ENCODE measurements at places on chromosomes 7 and 10.

DNA sequence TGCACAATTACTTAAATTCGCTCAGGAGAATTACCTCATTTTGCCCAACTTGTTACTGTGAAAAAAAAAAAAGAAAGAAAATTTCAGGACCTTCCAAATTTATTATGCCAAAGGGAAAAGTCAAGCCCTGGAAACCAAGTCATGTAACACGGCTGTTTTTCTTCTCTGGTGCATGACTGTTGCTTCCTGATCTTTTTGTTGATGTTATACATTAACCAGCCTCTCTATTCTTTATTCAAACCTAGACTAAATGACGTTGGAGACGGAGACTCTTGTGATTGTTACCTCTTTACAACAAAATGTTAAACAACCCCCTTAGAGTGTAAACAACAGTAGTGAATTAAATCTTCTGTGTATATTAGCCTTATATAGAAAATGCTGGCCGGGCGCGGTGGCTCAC, 16.1 kb upstream of the ZC3HAV1 start:
- no peak for DNase-seq

DNA sequence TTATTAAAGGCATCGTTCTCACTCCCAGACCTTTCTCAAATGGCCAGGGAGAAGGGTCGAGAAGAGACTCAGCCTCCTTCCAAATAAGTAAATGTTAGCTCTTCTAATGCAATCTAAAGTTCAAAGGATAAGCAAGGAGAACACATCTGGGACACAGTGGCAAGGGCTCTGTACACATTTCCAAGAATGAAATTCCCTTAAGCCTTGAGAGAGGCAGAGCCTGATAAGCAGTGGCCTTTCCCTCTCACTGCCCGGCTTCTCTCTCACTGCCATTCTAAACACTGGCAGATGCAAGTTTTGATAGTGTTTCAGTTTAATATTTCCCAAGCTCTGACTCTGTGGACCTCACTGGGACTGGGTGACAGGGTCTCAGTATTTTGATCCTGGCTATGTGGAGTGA, 35.1 kb upstream of the EXOC4 start:
- no peak for DNase-seq

DNA sequence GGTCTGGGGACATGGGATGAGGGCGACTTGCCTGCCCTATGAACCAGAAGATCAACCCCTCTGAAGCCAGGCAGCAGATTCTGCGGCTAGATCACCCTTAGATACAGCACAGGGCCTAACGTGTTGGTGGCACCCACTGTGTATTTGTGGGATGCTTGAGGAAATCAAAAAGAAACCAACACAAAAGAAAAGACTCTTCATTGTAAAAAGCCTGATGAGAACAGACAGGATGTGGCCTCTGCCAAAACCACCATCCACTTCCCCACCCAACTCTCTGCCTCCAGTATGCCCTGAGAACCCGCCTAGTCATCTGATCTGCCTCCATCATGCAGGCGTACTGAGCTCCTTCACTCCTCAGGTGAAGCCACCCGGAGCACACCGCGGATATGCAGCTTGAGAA, 97.2 kb upstream of the INSYN2A start:
- peak; percentile 87 for DNase-seq

DNA sequence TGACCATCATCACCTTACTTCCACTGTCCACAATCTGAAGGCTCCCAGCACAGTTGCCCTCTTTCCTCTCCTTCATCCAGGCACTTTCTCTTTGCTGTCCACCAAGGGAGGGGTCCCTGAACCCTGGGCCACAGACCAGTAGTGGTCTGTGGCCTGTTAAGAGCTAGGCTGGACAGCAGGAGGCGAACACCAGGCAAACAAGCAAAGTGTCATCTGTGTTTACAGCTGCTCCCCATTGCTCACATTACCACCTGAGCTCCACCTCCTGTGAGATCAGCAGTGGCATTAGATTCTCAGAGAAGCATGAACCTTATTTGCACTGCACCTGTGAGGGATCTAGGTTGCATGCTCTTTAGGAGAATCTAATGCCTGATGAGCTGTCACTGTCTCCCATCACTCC, 27.7 kb downstream of the FZD1 start:
- DNase-seq: no peak

DNA sequence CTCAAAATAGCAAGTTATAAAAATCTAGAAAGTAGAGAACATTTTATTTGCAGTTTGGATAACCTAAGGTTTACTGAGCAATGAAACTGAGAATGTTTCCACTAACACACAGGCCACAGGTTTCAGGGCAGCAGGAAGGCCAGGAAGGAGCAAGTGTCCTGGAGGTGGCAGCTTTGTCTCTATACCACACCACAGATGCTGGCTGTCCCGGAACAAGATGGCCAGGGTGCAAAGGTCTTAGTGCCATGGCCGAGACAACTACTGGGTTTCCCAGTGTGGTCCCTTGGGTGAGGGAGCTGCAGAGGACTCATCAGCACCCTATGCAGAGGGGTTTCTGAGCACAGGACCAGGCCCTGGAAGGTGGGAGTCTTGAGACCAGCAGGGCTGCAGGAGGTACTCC, 92.0 kb downstream of the CTBP2 start:
- DNase-seq: no peak

DNA sequence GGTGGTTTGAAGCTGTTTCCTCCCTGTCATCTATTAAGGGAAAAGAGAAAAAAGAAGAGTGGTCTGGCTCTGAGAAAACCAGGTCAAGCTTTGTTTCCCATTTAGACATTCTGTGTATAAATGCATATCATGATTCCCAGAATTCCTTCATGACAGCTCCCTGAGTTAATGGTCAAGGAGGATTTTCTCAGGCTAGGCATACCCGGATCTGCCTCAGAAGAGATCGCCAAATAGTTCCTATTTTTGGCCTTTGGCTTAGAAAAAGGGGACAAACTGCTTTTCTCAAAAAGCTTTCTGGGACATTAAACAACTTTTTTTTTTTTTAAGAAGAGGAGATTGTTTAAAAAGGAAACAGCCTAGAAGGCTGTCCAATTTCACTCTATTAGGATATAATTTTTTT, 53.5 kb upstream of the PIP4K2A start:
- no peak for DNase-seq

GRCh38 chr7:95859429-95859828, 87.1 kb downstream of the DYNC1I1 start:
- DNase-seq: no peak

DNA sequence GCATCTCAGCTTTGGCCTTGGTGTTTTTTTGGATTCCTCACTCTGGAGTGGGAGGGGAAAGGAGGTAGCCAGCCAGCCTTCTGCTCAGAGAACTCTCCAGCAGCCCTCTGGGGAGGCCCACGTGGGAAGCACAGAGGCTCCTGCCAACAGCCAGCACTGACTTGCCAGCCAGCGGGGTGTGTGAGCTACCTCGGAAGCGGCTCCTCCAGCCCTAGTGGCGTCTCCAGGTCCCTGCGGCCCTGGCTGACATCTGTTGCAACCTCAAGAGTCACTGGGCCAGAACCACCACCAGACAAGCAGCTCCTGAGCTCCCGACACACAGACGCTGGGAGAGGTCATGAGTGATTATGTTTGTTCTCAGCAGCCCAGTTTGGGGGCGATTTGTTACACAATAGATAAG, 180.2 kb upstream of the FZD8 start:
- no peak for DNase-seq

GRCh38 chr10:56317603-56318002, 43.5 kb downstream of the ZWINT start:
- DNase-seq: no peak

DNA sequence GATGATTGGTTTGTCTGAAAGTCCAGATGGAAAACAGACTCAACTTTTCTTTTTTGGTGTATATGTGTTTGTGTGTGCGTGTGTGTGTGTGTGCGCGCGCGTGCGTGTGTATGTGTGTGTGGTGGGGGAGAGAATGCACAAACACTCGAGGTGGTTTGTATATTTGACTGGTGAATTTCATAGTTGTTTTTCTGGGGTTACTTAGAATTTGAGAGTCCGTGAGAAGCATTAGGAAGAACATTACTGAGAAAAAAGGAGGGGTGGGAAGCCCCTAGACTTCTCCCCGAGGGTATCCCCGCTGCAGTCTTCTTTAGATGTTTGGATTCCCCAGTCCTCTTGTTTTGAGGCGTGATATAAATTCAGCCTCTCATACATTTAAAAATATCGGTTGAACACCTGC, 6.0 kb downstream of the CAMK1D start:
- DNase-seq: no peak

GRCh38 chr7:2629746-2630681, 1.8 kb upstream of the TTYH3 start:
- DNase-seq: no peak

- no peak for DNase-seq
Observed at GRCh38 chr10:29039677-29040189, 249.1 kb upstream of the LYZL1 start.

DNA sequence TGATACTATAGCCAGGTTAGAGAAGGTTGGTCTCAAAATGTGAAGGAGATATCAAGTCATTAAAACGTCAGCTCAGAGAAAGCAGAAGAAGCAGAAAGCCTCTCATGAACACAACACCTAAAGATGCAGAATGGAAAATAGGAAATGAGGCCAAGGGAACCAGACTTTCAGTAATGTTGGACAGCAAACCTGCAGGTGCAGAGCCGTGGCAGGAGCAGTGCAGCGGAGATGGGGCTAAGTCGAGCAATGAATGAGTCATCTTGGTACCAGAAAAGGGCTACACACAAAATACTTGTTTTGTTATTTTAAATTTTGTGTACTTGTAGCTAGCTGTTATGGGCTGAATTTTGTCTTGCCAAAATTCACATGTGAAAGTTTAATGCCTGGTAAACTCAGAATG, 479.6 kb upstream of the POM121L12 start:
- no peak for DNase-seq

DNA sequence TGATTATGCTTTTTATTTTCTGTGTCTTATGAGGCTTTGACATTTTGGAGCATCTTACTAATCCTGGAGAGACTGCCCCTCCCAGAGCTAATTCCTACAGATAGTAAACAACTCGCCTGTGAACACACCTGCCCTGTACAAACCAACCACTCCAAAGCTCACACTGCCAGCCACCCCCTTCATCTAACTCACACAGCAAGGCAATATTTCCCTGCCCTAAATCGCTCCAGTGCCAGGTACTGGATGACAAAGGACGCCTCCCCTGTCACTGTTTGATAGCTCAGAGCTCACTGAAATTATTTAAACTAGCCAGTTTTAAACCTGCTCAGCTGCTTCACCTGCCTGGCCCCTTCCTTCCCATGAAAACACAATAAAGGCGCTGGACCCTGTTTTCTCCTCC, 535.1 kb upstream of the CELF2 start:
- no peak for DNase-seq

DNA sequence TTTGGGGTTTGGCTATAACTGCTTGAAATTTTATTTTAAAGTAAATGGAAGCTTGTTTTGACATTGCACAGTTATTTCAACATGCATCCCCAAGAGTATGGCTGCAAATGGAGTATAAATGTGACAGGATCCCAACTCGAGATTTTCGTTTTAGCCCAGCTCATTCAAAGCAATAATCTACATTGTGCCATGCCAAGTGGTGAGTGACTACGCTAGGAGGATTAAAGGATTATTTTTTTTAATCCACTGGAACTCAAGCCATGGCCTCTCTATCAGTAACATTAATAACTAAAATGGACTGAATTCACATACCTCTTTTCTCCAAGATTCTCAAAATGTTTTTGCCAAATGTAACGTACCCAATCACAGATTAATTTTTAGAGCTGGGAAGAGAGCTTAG, 60.6 kb upstream of the AUTS2 start:
- DNase-seq: no peak

DNA sequence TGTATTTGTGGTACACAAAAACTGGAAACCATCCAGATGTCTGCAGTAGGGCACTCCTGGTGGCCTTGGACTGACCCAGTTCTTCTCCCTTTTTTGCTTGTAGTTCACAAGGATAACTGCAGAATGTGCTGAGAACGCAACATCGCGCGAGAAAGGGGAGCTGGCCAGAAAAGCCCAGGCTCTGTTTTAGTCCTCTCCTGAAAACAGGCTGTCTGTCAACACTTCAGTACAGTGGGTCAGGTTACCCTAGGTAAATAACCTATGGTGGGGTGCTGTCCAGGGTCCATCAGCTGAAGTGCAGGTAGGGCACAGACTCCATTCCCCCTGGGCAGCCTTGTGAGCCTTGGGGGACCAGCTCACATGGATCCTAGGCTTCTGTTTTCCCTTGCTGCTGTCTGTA, 495.8 kb downstream of the MDFIC start:
- no peak for DNase-seq

- DNase-seq: no peak
Observed at GRCh38 chr7:44629829-44630522, 23.5 kb downstream of the OGDH start.

DNA sequence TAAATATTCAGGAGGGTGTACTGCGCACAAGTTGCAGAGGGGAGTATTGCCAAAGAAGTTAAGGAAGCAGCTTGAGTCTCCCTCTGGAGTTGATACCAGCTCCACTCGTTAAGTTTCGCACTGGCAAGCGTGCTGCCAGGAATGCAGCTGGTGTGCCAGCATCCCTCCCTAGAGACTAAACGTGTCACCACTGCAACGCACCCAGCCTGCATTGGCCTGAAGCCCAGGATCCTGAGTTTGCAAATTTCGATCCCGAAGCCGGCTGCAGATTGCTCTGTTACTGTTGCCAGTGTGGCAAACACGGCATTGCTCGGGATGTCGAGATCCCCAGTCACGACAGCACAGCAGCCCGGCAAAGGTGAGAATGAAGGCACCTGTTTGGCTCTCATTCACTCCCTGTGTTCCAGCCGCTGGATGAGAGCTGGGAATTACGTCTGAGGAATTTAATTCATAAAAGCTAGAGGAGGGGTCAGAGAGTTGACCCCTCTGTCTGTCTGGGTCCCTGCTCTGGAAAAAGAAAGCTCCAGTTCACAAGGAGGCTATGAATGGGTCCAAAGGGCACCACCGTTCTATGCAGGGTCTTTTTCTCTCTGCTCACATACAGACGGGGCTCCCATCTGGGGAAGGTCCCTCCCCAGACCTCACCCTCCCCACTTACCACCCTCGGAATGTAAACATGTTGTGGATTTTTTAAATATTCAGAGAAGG, 61.0 kb downstream of the NRP1 start:
- DNase-seq: no peak

DNA sequence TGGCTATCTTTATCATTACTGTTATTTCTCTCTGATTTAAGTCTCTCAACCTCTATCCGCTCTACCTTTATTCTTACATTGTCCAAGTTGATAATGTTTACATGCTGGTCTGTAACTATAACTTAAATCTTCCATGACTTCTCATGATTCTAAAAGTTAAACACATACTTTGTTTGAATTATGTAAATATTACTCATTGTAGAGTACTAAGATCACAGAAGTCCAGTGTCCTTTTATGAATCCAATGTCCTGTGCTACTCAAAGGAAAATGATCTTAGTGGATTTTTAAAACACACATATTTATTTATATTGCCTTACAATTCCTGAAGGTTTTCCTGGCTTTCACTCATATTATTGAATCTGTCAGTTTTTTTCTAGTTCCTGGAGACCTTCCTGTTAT, 70.9 kb downstream of the BBS9 start:
- DNase-seq: no peak

GRCh38 chr10:32004161-32004591, 52.0 kb downstream of the KIF5B start:
- no peak for DNase-seq

All from activated CD4-positive, alpha-beta T cell treated with anti-CD3 and anti-CD28 coated beads, Interleukin-2, amount 10 ng/mL, durations not matched to agents 7 days and 5 days (primary cell).